Stimulated activated CD4-positive, alpha-beta T cell treated with anti-CD3 and anti-CD28 coated beads, TNF-alpha, amount 100 ng/mL, for 1 hour (primary cell): ENCODE measurements at places on chromosomes 7 and 10.

DNA sequence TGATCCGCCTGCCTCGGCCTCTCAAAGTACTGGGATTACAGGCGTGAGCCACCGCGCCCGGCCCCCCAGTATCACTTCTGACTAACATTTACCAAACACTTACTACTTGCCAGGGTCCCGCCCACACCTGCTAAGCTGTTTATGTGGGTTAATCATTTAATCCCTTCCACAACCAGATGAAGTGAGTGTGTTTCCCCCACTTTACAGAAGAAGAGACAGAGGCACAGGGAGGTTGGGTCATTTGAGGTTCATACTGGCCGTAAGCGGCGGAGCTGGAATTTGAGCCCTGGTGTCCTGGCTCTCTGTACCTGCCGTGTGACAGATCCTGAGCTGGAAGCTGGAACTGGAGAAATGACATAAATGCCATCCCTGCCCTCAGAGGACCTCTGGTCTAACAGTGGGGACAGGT, 15.1 kb upstream of the VPS37D start:
- no peak for DNase-seq

- no peak for DNase-seq
Measured at GRCh38 chr10:100879741-100880360, 32.9 kb upstream of the SLF2 start.

DNA sequence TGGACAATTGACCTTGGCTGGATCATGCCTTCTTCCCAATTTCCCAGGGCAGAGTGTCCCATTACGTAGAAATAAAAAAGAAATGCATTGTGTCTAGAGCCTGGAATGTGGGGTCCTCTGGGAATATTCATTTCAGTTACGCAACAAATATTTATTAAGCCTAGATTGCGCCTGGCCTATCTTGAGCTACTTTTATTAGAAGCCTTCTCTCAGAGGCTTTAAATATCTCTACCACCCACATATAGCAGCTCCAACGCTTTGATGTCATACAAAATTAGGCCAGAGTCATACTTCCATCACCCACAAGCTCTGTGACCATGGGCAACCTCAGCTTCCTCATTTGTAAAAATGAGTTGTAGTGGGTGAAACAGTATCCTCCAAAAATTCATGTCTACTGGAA, 24.9 kb upstream of the CARD11 start:
- DNase-seq, result no peak

DNA sequence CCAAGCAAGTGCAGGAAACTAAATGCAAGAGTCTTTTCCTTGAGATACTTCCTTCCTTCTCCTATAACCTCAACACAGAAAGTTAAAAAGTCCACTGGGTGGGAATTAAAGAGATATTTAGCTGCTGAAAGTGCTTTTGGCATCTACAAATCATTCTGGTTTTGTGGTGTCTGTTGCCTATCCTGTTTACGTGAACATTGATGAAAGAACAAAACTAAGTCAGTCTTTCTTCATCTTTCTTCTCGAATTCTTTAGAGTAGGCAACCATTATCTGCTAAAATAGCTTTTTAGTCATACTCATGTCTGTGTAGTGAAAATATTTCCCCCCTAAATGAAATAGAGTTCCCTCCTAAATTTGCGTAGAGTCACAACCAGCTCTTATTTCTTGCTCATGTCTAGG, 838.6 kb downstream of the GATA3 start:
- no peak for DNase-seq

DNA sequence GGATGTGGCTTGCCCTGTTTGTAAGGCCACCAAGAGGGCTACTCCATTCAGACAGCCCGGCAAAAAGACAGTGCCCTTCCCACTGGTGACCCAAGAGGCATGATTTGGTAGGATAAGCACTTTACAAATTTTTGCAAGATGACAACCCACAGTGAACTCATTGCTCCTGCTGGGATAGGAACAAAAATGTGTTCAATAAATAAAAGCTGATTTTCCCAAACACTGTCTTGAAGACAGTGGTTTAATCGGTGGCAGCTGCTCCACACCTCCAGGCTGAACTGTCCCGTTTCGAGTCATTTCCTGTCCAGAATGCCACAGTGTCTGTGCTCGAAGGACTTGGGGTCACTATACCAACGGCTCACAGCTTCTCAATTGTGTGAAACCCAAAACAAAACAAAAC, 45.1 kb upstream of the NPTX2 start:
- no peak for DNase-seq

DNA sequence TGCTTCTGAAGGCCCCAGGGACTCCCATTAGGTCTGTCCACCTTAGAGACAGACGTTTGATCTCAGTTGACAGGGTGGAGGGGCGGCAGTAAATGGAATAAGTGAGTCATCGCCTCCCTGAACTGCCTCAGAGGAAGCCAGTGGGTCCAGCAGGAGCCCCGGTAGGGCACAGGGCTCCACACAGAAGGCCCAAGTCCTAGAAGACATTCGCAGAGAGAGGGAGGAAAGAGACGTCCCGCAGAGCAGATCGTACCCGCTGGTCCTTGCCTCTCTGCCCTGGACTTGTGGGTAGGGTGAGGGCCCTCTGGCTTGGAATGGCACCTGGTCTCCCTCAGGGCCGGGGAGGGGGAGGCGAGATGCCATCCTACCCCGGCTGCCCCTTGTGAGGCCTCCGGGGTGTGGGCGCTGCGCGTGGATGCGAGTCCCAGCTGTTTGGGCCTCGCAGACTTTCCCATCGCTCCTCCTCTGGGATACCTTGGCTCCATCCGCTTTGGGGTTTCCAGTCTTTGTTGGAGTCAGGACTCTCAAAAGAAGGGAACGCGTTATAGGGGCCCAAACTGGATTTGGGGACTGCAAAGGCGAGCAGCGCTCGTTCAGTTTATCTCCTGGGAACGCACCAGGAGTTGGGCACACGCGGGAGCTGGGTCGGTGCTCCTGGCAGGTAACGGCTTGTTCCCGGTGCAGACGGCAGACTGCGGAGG, 5.1 kb downstream of the TLX1 start:
- DNase-seq, result no peak

DNA sequence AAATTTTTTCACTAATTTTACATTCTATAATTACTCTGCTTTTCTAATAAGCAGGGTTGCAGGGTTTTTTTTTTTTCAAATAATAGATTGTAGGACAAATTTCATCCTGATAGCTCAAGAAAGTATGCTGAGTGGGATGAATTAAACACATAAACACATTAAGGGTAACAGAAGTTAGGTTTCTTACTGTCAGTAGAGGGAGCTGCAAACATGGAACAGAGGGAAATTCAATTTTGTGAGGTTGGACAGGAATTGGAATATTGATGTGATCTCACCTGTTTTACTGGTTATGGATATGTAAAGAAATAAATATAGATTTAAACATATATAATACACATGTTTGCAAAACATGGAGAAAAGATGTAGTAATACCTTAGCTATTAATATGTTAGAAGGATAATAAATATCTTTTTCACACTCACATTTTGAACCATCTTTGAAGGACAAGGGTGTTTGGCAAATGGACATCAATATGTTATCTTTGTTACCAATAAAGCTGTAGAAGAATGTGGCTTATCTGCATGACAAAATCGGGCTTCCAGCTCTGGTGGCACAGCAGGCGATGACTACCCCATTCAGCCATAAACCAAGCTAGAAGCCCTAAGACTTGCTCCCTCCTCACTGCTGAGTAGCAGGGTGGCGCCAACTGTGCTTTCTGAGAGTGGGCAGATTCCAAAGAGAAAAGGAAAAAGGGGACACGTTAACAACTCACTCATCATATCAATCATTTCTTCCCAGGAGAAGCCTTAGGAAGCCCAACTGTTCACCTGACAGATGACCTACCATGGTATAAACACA, 1257.4 kb downstream of the GATA3 start:
- no peak for DNase-seq

DNA sequence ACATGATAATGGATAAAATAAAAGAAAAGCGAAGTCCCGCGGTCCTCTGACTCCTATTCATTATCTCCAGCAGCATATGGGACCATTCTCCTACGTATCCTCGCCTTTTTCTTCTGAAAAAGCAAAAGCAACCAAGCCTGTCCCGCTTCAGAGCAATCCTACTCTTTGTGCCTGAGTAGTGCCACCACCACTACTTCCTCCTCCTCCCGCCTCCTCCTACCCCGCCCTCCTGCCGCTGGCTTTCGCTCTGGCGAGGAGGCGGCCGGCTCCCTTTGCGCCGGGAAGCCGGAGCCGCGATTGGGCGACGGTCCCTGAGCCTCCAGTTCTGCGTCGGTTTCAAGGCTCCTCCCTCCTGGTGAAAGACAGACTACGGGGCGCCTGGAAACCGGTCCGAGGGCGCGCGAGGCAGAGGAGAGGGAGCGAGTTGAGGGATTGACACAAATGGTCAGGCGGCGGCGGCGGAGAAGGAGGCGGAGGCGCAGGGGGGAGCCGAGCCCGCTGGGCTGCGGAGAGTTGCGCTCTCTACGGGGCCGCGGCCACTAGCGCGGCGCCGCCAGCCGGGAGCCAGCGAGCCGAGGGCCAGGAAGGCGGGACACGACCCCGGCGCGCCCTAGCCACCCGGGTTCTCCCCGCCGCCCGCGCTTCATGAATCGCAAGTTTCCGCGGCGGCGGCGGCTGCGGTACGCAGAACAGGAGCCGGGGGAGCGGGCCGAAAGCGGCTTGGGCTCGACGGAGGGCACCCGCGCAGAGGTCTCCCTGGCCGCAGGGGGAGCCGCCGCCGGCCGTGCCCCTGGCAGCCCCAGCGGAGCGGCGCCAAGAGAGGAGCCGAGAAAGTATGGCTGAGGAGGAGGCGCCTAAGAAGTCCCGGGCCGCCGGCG, at the start of gene FZD1:
FZD1 (plus strand) TSS at position 388 of the 878 bp plus-strand sequence; CDS start at position 836, 448 bp downstream.
- no peak for DNase-seq

DNA sequence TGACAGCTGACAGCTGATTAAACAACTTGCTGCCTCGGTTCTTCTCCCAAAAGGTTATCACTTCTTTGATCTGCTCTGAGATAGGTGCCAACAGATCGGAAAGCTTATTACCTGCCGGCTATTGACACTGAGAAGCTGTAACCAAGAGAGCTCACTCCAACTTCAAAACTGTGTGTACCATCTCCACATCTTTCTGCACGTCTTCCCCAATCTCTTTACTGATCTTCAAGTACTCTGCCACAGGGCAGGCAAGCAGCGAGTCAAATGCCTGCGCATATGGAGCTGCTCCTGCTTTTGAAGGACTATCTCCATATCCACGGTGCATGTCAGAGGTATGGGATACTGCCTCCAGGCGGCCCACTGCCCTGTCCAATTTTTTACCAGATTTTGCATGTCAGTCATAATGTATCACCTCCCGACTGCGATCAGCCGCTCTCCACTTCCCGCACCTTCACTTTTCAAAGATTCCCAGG, 352 bp upstream of the ZNF485 start:
- DNase-seq, result no peak

DNA sequence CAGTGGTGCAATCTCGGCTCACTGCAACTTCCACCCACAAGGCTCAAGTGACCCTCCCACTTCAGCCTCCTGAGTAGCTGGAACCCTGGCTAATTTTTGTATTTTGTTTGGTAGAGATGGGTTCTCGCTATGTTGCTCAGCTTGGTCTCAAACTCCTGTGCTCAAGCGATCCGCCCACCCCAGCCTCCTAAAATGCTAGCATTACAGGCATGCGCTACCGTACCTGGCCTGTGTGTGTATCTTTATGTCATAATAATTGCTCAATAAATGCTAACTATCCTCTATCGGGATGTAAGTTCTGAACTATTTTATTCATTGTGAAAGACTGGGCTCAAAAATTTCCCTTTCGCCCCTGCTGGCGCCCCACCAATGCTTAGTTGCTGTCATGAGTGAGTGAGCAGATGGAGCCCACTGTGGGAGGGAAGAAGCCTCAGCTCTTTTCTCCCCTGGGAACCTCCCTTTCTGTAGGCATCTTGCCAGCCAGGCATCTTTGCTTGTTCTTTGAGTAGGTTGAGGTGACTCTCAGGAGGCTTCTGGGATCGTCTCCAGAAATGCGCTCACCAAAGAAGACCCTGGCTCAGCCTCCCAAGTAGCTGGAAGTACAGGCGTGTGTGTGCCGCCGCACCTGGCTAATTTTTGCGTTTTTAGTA, 38.3 kb downstream of the CAMK1D start:
- DNase-seq, result no peak

- no peak for DNase-seq
Measured at GRCh38 chr7:159023206-159023605, 121.5 kb downstream of the VIPR2 start.

DNA sequence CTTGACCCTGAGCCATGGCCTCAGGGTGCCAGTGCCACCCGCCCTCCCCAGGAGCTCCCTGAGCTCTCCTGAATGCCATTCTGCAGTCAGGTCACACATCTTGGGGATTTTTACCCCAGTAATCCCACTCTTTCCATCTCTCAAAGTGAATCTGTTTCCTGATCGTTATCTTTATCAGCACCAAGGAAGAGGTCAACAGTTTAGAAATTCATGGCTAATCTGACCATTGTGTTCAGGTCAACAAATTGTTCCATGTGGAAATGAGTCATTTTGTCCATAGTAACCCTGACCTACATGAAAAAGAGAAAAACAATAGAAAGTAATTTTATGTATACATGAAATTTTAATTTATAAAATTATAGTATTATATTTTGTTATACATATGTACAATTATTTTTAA, 28.8 kb upstream of the ZNF488 start:
- DNase-seq, result no peak

- no peak for DNase-seq
Measured at GRCh38 chr7:70926666-70927065, 205.3 kb upstream of the GALNT17 start.

- no peak for DNase-seq
Measured at GRCh38 chr10:69360485-69361302, 56.0 kb downstream of the TACR2 start.

- DNase-seq, result no peak
Measured at GRCh38 chr7:98167653-98168052, 43.6 kb upstream of the BHLHA15 start.

GRCh38 chr7:33578166-33578565, 327.2 kb upstream of the BMPER start:
- no peak for DNase-seq

DNA sequence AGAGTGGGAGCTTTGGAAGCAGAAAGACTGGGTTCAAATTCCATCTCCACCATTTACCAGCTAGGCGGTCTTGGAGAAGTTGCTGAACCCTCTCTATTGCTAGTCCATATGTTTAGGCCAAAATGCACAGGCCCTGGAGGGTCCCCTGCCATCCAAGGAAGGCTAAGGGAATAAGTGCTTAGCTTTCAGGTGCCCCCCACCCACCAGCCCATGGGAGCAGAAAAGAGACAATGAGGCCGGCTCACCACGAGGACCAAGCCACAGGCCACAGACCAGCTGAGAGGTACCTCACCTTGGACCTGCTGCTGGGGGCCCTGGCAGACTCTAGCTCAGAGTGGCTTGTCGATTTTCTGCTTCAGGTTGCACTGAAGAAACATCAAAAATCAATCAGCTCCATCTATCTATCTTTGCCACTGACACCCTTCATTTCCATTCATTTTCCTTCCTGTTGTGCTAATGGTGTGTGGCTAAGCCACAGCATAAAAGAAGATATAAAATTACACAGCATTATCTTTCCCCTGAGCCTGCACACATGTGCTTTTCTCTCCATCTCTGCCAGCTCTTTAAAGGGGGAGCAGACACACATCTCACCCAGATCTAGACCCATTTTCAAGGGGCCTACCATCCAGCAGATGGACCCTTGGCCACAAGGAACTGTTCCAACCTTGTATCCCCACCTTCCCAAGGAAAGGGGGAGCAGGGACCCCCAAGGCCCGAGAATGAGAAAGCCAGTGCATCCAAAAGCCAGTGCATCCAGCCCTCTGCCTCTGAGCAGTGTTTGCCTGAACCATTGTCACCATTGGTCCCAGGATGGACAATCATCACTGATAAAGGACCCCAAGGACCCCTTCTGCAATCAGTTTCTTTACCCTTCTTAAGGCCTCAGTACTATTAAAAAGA, 65.4 kb downstream of the GRID1 start:
- no peak for DNase-seq
